Endothelial cell (in vitro differentiated cells): ENCODE measurements at places on chromosomes 4 and X. TPM values are rescaled to one million over a fixed set of nuclear protein-coding genes. Genes with fewer than 3 reads are reported as not detected.

- peak within 1 kb of the TSS; percentile 99 for H3K4me3 ChIP-seq
- peak within 1 kb of the TSS; percentile 100 for H3K27ac ChIP-seq
- H3K36me3 ChIP-seq: no peaks in the 10 kb centered on the region
- peak; percentile 66 for DNase-seq
- H3K27me3 ChIP-seq: peaks cover 14% of the 10 kb centered on the region
Measured at GRCh38 chr4:174283507-174284471, at the start of the genes CEP44 and FBXO8. TSS of gene CEP44 (plus strand) at chr4:174283911. CDS start at chr4:174299122, 15,211 bp downstream. TSS of gene FBXO8 (minus strand) at chr4:174283667. CDS start at chr4:174263092, 20,575 bp downstream.

DNA sequence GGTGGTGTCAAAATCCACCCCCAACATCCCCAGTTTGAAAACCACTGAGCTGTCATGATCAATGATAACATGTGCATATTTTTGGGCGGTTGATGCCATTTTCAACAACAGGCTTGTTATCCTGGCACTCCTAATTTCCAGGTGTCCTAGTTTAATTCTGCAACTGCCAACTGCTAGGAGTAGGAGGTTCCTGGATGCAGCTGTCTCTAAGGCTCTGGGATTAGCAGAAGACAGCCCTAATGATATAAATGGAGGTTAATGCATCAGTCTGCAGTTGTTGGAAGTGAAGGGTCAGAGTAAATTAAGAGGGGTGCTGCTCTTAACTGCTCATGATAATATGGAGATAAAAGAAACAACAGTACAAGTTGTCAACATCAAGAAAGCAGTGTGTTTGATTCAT is 23.8 kb downstream of the ARFIP1 start:
- no peaks in the 10 kb centered on the region for H3K27me3 ChIP-seq
- no peak for DNase-seq
- H3K27ac ChIP-seq: no peak overlapping the region
- no peak overlapping the region for H3K4me3 ChIP-seq
- H3K36me3 ChIP-seq: no peaks in the 10 kb centered on the region

- DNase-seq: no peak
- no peak overlapping the region for H3K27ac ChIP-seq
- H3K27me3 ChIP-seq: peaks cover under 1% of the 10 kb centered on the region
- H3K4me1 ChIP-seq: peaks cover 13% of the 10 kb centered on the region
- H3K4me3 ChIP-seq: no peak overlapping the region
Measured at GRCh38 chrX:131845201-131845600, 177.9 kb upstream of the STK26 start.

DNA sequence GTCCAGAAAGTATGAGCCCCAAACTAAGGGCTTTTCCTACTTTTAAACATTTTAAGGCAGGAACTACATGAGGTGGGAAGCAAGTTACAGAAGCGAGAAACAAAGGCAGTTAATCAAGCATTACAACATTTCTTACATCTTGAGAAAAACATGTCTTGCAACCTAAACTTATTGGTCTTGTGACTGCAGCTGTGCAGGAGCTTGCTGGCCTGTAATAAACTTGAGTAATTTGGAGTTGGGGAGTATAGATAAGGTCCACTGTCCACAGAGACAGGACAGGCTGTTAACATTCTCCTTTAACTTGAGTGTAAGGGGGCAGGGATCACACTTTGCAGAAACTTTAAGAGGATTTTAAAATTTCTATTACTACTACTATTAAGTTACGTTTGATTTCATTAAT is 2.7 kb upstream of the UGT8 start:
- DNase-seq: no peak
- H3K4me3 ChIP-seq: no peak overlapping the region
- H3K27ac ChIP-seq: no peak overlapping the region

GRCh38 chr4:77493829-77494551 is 111.6 kb upstream of the CXCL13 start:
- peaks cover 3% of the 10 kb centered on the region for H3K27me3 ChIP-seq
- no peak overlapping the region for H3K27ac ChIP-seq
- DNase-seq: no peak
- H3K36me3 ChIP-seq: no peaks in the 10 kb centered on the region

The SERTM2 gene
- total RNA-seq: 0.92 TPM

The NEIL3 gene
- 1.7 TPM for total RNA-seq
